CD4-positive, CD25-positive, alpha-beta regulatory T cell (primary cell): ENCODE measurements at places on chromosomes 2 and 18.
A peak's percentile ranks its signal among the peaks of the same experiment; 100 is the strongest.

GRCh38 chr2:72813841-72814240 lies 12.0 kb downstream of the EXOC6B start:
- no peak for DNase-seq

DNA sequence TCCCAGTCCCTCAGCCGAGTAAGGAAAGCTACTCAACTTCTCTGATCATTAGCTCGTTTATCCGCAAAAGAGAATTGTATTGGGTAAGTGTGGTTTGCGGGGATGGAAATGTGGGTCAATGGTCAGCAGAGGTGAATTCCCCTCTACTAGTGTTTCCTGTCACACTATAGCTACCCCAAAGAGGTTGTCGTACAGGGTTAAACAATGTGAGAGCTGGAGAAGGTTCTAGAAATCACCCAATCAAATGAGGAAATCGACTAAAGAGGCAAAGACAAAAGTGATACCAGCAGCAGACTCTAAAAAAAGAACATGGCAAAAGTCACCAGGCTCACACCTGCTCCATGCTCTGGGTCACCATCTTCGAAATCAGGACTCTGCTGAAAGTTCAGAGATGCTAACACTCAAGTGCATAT lies 144.7 kb upstream of the ITGA4 start:
- DNase-seq = peak; percentile 47

DNA sequence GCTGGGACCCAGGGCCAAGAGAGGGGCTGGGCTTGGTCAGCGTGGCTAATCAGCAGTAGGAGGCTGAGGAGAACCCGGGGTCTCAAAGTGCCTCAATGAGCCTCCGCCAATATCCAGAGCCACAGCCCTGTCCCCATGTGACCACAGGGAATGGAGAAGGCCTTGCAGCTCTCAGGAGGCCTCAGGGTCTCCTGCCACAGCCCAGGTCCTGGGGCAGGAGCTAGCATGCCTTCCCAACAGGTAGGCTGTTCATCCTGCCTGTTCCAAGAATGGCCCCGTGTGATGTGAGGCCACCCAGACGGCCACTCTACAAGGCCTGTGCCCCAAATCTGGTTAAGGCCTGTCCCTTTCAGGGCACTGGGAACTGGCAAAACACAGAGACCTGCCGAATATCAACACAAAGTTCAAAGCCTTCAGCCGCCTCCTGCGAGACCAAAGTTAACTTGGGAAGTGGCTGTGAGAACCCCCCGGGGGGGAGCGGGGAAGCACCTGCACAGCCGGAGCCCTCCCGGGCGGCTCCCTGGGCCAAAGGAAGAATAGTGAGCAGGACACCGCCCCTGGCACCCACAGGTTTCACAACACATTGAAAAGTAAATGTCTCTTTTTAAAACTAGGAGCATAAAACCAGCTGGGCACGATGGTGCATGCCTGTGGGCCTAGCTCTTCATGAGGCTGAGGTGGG lies 4.5 kb upstream of the LIMS2 start:
- no peak for DNase-seq

DNA sequence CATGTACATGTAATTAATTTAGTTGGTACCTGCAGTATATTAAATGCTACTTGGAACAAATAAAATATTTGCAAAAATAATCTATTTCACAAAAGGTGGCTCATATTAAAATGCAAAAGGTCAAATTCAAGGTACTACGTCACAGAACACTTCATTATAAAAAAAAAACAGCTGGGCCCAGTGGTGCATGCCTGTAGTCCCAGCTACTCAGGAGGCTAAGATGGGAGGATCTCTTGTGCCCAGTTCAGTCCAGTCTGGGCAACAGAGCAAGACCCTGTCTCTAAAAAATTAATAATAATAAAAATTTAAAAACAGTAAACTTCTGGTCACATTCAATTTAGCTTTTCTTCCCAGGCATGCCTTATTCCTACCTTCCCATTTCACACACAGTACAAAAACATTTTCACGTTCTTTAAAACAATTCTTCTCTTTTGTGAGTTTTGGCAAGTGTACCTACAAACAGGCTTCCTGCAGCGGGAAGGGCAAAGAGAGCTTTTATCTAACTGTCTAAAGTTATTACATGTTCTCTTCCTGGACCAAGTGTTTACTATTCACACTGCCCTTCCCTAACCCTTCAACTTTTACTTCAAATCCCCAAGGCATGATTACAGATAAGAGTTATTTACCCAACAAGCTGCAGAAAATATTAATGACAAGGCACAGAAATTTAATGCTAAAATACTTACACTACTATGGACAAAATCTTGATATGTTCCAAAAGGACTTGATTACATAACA lies 10.7 kb downstream of the BAZ2B start:
- DNase-seq = no peak

DNA sequence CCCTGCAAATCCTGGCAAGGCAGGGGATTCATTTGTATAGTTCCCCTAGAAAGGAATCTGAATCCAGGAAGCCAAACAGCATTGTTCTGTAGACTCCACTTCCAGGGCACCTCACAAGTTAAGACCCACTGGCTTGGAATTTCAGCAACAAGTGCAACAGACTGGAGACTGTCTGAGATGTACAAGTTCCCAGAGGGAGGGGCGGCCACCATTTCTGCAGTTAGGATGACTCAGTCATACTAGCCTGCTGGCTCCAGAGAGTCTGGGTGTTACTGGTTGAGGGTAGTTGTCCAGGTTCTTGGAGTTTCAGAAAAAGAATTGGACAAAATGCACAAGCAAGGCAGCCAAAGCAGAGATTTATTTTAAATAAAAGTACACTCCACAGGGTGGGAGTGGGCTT lies 384.2 kb downstream of the DSC3 start:
- DNase-seq = no peak

DNA sequence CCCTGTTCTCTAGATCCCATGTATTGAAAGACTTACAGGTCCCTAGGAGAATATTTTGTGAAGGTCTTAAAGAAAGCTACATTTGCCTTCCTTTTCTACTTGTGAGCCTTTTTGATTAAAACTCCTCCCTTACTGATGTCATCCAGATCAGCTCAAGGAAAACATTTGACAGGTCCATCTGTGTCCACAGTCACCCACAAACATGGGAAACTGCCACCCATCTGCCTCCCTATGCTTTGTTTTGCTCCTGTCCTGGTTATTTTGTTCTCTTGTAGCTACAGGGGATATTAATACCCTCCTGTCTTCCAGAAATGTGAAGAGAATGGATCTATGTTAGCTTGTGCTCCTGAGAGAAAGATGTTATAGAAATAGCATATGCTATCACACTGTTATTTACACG lies 203.6 kb upstream of the GALNT5 start:
- DNase-seq = no peak

DNA sequence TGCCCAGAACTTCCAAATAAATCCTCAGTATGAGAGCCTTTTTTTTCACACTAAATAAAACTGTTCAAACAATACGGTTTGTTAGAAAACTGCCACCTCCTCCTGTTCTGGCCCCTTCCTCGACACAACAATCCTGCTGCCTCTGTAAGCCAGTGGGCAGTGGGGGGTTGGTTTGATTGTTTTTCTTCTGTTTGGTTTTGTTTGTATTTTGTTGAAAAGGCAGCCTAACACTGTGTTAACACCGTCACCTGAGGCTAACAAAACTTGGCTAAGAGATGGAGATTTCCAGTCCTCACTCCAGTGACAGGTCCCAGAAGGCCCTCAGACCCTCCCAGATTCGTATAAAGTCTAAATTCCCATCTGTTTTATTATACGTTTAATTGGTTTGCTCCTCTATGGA lies 402.1 kb downstream of the ZNF521 start:
- DNase-seq = no peak

DNA sequence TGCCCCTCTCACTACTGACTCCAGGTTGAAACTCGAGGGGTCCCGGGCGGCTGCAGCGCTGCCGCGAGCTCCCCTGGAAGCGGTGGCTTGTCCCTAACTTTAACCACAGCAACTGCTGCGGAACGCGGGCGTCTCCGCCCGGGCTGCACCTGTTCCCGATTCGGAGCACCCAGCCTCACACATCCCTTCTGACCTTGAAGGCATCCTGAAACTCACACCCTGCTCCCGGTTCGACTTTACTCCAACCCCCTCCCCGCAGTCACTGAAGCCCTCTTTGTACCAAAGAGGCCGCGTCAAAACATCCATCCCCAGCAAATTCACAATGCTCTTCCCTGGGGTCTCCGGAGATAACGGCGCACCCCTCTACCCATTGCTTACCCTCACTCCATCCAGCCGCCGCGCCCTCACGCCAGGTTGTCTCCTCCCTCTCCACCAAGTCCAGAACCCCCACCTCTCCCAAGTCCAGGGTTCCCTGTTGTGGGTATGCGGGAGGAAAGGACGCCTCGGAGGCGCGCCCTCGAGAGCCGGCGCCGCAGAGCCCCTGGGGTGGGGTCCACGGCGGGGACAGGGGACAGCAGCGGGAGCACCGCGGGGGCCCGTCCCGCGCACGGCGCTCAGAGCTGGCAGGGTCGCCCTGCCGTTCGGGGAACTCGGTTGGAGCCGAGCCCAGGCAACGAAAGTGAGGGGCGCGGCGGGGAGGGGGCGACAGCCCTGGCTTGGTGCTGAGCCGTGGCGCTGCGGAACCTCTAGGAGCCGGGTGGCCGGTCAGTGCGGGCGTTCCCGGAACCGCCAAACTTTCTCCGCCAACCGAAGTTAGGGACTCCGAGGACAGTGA lies 934 bp downstream of the MYO5B start:
- no peak for DNase-seq

DNA sequence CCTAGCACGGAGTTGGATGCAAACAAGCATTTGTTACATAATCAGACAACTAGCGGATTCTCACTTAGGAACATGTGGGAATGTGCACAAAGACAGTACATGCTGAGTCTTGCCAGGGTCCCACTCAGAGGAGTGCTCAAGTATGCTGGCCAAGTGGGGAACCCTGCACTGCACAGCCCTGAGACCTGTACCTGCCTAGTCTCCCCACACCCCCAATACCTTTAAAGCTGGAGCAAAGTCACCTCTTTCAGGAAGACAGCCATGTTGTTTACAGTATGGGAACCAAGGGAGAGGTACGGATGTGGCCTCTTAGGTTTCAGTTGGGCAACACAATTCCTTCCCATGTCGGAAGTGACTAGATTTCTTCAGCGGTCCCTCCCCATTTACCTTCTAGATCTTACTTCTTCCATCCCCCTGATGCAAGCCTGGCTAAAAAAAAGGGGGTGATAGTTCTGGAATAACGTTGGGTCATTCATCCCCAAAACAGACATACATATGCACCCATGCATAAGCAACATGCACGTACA lies 10.7 kb downstream of the CXCR1 start:
- no peak for DNase-seq
